ENCODE measurements at places on chromosomes 12 and 14.
A peak's percentile ranks its signal among the peaks of the same experiment; 100 is the strongest.

DNA sequence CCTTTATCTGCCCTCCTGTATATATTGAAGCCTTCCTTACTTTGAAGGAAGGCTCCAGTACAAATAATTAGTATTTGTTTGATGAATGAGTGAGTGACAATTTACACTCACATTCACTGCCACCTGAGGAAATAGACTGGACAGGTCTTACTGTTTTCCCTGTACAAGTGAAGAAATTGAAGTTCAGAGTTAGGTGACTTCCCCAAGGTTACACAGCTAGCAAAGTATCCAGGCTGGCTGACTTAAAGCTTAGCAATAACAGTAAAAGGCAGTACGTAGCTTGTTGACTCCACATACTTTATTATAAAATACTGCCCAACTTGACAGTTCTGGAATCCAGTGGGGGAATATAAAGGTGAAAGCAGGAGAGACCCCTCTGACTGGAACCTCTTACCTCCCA lies 2.6 kb upstream of the KRT18 start:
- no peak for DNase-seq

GRCh38 chr12:122981036-122981471 lies 573 bp downstream of the ARL6IP4 start:
- no peak for DNase-seq

GRCh38 chr12:14883686-14884085 lies 2.0 kb downstream of the MGP start:
- no peak for DNase-seq

GRCh38 chr12:26851031-26851809 lies 18.2 kb upstream of the ITPR2 start:
- no peak for DNase-seq

GRCh38 chr12:51814311-51815088 lies 34.0 kb downstream of the FIGNL2 start:
- peak; percentile 35 for DNase-seq

DNA sequence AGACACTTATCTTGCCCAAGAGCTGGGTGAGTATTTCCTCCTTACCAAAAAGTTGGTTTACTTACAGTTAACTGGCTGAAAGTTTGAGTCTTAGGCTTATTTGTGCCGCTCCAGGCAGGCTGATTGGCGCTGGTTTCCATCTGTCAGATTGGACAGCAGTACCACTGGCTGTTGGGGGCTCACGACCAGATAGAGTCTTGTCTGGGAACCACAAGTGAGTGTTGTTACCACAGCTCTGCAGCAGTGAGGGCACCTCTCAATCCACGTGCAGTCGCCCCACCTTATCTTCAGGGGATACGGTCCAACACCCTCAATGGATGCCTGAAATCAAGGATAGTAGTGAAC lies 58.9 kb downstream of the DDX51 start:
- DNase-seq = no peak

- DNase-seq = no peak
These were observed 11.7 kb downstream of the ITGA5 start for GRCh38 chr12:54407183-54407905.

GRCh38 chr14:28830115-28830534 lies 63.5 kb downstream of the FOXG1 start:
- no peak for DNase-seq

DNA sequence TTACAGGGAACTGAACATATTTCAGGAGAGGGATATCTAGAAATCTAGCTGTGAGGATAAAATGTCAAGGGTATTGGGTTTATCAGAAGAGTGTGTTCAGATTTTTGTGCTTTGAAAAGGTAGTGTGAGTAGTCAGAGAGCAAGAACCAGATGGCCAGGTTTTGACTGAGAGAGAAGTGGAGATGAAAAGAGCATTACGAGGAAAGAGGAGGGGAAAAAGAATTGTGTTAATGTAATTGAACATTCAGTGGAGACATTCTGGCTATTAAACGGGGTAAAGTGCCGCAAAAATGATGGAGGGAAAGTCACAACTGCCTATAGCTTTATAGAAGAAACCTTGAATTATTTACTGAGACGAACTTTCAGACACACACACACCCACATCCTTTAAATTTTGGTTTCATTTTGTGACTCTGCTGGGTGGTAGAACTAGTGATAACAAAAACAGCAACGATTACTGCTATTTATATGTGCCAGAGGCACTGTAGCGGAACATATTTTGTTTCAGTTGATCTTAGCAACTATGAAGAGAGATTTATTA lies 213.6 kb downstream of the ERC1 start:
- DNase-seq = no peak

DNA sequence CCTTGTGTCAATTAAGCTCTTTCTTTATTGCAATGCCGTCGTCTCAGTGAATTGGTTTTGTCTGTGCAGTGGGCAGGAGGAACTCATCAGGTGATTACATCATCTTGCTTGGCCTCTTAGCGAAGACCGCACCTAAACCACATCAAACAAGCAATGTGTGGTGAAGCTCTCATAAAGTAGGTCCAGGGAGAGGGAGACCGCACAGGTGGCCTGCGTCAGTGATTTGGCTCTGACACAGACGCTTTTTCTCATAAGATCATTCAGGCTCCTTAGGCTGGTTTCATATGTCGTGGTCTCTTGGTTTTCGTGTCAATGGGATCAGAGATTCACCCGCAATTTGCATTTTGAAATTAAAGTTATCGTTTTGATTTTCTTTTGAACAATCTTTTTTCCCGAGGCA lies 6.7 kb upstream of the TESC start:
- DNase-seq = no peak

- no peak for DNase-seq
These were observed 19.0 kb downstream of the SUSD6 start for GRCh38 chr14:69630360-69630759.

DNA sequence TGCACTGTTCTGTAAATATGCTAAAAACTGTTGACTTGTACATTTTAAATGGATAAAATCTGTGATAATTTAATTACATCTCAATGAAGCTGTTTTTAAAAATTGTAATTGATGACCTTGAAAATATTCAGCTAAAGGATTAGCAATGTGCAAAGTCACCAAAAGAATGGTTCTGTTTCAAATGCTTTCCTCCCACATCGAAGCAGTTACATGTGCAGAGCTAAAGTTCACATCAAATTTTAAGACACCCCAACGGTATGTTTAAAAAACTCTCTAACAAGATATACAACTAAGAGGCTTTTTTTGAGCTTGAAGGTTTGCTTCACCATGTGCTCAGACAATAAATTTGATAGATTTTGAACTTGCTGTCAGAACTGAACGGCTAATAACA lies 114.6 kb upstream of the KRAS start:
- DNase-seq = no peak

GRCh38 chr14:101808020-101808641 lies 46.6 kb downstream of the PPP2R5C start:
- no peak for DNase-seq

DNA sequence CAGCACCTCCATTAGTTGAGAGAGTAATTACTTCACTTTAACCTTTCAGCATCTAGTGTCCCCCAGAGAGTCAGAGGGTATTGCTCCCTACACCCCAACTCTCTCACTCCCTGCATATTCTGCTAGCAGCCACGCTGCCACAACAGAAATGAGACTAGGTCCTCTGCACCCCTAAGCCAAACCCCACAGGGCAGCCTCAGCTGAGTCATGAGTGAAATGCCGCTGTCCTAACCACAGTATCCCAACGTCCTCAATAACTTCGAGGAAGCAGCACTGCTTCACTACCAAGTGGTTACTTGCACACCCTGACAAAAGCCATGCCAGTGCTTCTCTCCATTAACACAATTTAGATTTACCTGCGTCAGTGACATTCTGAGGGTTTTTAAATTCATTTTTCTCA lies 6.9 kb upstream of the LYZ start:
- DNase-seq = no peak

DNA sequence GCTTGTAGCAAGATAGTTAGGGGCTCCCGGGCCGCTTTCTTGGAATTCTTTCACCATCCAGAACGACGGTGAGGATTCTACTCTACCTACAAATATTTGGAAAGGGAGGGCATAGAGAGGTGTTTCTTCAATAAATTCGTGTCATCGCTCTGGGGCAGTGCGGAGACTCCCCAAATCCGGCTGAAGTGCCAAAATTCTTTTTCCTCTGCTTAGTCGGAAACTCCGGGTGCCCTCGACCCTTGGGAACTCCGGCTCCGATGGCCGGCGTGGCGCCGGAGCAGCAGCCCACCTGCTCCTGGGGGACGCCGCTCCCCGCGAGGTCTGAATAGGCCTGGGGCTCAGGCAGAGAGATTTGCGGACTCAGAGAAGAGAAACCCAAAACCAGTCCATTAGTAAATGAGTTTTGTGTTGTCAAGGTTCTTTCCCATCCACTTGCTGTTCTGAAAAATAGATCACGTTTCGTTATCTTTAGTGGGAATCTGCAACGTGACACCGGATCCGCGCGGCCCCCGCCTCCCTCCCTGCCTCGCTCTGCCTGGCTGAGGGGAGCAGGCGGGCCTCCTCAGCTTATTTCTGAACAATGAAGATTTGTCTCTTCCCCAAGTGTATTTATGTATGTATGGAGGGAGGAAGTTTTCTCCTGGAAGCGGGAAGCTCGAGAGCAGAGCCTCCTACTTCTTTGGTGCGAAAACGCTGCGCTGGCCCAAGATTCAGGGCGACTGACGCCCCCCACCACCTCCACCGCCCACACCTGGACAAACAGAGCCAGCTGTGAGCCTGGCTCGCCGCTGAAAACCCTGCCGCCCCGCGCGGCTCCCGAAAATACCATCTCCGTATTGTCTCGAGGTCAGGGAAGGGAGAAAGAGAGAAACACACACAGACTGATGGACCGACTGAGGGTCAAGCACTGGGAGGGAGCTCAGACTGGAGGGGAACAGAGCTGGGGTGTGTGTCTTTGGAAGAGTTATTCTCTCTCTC lies 3.7 kb upstream of the SIX1 start:
- no peak for DNase-seq

- no peak for DNase-seq
These were observed 27.8 kb upstream of the CAPRIN2 start for GRCh38 chr12:30782316-30783173.

DNA sequence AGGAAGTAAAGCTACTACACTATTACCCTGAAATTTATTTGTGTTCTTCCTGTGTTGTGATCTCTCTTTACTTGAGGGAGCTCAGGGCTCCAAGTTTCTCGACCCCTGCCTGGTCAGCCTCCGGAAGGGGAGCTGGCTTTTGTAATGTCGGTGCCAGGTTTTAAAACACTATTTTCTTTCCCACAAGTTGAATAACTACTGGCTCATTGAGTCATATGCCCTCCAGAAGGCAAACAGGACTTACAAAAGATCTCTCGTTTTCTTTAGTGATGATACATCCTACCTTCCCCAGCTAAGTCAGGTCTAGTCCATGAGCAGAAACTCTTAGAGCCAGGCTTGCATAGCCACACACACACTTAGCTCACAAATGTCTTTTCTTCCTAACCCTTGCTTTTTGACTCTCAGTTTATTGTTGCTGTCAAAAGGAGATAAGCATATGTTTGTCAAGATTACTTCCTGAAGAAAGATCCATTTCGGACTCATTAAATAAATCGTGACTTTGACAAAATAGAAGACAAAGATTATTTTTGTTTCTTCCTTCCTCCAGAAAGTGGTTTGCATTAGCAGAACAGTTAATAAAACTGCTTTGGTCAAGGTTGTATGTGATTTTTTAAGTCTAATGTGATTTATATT lies 209.8 kb upstream of the FLRT2 start:
- DNase-seq = no peak

DNA sequence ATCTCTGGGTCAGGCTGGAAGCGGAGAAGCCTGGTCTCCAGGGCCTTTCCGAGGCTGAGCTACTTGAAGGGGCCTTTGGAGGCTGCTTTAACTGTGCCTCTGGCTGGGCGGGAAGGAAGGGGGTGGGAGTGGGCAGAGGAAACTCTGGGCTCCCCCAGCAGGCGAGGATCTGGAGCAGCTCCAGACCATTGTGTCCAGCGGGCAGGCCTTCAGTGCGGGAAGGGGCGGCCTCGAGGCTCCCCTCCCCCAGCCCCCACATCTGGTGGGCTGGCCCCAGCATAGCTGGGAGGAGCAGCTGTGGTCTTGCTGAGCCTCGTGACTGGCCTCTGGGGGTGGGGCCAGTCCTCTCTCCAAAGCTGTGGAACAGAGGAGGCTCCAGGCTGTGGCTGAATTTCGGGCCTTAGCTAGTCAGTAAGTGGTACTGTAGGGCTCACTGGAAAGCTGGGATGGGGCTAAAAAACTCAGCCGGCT lies 3.4 kb downstream of the TAMALIN start:
- no peak for DNase-seq

- peak; percentile 55 for DNase-seq
These were observed 52.3 kb upstream of the TMEM263 start for GRCh38 chr12:106903241-106903945.

GRCh38 chr14:59540852-59541251 lies 35.8 kb downstream of the CCDC175 start:
- DNase-seq = no peak

GRCh38 chr12:116674643-116675183 lies 63.2 kb downstream of the SPRING1 start:
- DNase-seq = no peak

DNA sequence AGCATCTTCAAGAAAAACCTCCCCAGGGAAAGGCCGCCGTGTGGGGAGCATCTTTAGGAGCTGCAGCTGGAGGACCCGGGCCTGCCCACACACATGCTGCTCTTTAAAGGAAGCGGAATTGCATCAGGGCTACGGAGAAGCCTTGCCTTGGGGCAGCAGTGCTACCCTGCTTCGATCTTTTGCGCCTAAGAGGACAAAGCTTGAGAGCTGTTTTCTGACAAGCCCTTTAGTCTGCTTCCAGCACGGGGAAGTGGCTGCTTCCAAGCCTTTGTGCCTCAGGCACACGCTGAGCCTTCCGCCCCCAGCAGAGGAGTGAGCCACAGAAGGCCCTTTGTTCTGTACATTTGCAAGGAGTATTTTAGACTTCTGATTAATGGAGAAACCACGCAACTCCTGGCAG lies 31.5 kb downstream of the COA8 start:
- DNase-seq = no peak

DNA sequence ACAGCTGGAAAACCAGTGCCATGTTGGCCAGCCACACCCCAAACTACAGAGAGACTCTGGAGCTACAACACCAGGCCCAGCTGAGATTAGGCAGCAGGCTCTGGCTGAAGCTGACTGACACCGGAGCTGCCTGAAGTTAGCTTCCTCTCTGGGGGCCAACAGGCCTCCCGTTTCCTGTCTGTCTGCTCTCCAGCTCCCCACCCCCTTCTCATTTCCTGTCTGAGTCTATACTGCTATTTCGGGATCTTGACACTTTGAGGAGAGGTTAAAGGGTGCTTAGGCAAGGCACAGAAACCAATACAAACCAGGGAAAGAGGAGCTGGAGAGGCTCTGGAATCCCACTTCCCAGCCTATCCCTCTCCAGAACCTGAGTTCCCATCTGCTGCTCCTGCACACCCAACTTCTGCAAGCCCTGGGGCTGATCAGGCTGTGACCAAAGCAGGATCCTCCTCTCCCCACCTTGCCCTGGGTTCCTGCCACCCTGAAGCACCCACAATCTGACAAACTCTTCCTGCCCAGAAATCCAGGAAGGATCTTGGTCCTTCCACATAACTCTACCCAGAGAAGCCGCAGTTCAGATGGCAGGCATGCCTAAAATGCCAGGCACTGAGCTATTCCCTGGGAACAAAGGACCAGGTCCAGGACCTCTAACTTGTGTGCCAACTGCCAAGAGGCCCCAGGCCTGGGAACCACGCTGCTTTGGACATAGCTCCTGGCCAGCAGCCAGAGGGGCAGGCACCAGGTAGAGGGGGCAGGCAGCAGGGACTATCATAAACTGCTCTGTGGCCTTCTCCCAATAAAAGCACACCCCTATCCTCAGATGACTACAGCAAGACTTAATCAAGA lies 39.9 kb downstream of the PRPF40B start:
- DNase-seq = peak; percentile 53

Data from activated T-helper 1 cell treated with anti-CD3 and anti-CD28 coated beads, Interleukin-2, amount 50 U/mL, for 16 hours (primary cell).